ENCODE measurements at places on chromosomes 6 and 20.

- DNase-seq: no peak
These were observed 22.4 kb downstream of the JAG1 start for GRCh38 chr20:10651227-10651990.

DNA sequence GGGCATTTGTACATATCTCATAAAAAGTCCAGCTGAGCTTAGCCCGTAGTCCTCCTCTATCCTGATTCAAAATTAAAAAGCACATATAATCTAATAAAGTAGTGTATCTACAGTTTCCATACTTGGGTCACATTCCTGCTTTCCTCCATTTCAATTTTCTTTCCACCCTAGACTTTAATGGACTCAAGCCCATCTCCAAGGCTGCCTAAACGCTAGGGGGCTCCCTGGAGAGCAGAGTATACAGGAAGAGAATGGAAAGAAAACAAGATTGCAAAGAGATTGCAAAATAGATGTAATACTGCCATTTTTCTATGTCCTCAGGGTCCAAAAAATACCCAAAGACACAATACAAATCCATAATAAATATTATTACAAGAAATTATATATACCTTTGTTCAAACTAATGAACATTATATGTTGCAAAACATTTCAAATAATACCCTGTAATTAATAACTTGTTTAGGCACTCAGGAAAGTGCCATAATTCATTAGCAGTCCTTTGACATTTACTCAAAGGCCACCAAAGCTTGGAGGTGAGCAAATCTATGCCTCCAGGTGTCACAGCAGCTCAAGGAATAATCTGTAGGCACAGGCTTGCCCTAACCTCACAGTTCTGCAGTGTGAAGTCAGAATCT lies 2.4 kb upstream of the MCM3 start:
- peak; percentile 53 for DNase-seq

GRCh38 chr20:59817846-59818615 lies 115.4 kb downstream of the SYCP2 start:
- no peak for DNase-seq

GRCh38 chr20:53828682-53829254 lies 235.1 kb upstream of the ZNF217 start:
- peak; percentile 40 for DNase-seq

DNA sequence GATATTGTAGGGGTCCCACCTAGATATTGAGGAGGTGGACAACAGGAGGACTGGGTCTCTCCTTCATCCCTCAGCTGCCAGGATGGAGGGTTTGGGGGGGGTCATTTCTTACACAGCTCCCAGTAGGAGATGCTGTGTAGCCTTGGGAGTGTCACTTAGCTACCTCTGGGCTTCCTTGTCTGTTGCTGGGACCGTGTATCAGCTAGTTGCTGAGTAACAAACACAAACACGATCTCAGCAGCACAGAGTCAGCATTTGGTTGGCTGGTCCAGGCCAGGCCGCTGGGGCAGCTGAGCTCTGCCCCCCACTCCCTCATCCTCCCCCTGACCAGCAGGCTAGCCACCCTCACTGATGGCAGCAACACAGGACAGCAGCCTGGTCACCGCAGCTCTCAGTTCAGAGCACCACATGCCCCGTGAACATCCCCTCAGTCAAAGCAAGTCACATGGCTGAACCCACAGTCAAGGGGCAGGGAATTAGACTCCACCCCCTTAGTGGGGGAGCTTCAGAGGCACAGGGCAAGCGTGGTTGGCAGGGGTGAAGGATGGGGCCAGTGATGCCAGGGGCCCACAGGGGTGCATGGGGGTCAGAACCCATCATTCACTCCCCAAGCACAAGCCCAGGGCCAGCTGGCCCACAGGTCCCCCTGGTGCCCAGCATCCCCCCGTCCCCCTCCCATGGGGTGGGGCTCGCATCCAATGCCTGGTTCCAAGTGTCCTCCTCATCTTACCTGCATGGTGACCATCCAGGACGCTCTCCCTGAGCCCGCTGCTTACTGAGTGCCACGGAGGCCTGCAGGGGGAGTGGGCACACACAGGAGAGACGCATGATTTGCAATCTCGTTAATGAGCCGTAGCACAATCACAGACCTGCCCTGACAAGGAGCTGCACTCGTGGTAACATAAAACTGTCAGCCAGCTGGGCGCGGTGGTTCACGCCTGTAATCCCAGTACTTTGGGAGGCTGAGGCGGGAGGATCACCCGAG lies 112.4 kb downstream of the TAF4 start:
- no peak for DNase-seq

GRCh38 chr6:45702849-45703739 lies 312.6 kb downstream of the CLIC5 start:
- DNase-seq: no peak

DNA sequence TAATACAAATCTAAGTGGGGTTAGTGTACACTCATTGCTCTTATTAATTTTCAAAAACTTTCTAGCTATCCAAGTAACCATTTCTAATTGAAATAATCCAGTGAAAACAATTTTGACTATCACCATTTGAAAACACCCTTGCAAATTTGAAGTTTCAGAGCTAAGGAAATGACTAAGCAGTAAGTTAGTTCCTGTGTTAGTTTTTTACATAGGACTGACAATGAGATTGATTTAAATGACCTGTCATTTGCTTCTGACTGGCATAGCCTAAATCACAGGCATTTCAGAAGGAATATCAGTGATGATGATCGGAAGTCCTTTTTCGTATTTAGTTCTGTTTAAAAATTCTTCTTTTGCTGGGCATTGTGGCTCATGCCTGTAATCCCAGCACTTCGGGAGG lies 27.0 kb downstream of the STK4 start:
- DNase-seq: no peak

GRCh38 chr6:132612449-132613108 lies 11.5 kb downstream of the TAAR2 start:
- no peak for DNase-seq

GRCh38 chr6:91280494-91280830 lies 693.6 kb upstream of the MAP3K7 start:
- no peak for DNase-seq

- DNase-seq: no peak
These were observed 23.0 kb downstream of the PACRG start for GRCh38 chr6:162750776-162751175.

DNA sequence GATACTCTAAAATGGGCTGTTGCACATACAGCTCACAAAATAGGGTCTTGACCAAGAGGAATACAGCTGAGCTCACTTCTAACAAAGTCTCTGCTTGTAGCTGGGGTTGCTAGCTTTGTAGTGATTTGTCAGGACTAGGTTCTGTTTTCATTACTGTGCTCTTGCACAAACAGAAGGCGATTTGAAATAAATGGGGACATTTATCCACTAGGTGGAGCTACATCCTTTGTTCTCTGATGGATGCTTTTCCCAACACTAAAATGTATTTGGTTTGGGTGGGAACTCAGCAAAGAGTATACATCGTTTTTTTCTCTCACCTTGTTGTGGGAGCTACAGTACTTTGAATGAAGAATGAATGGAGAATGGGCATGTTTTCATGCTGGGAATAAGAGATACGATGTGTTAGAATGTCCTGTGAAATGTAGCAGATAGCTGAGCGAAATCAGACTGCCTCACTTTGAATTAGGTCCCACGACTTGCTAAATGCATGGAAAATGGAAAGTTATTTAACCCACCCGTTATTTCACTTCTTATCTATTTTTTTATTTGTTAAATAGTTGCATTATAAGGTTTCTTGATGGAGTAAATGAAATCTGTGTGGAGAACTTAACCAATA lies 494.7 kb upstream of the MAP3K7 start:
- peak; percentile 44 for DNase-seq
